ENCODE measurements at places on chromosomes 11 and 22. TPM values are rescaled to one million over a fixed set of nuclear protein-coding genes. Genes with fewer than 3 reads are reported as not detected.

OR8D1 gene
- total RNA-seq = not detected

KCNA4 gene
- not detected for total RNA-seq

ACRV1 gene
- under 0.01 TPM for total RNA-seq

FZD4 gene
- 97.0 TPM for total RNA-seq

YDJC gene
- total RNA-seq = 12.0 TPM

IRF7 gene
- total RNA-seq = 7.6 TPM

HPX gene
- not detected for total RNA-seq

LMO1 gene
- total RNA-seq = not detected

SERPINH1 gene
- total RNA-seq = 211 TPM

SIAE gene
- 6.8 TPM for total RNA-seq

OOSP1 gene
- total RNA-seq = not detected

PATE2 gene
- not detected for total RNA-seq

HYOU1 gene
- total RNA-seq = 150 TPM

ISX gene
- total RNA-seq = not detected

GRK2 gene
- total RNA-seq = 29.6 TPM
